ENCODE measurements at places on chromosomes 16 and 17.

GRCh38 chr17:76237859-76238313 is 2.4 kb downstream of the RNF157 start:
- DNase-seq = no peak

- no peak for DNase-seq
Measured at GRCh38 chr17:62888148-62888547, 77.9 kb upstream of the TANC2 start.

DNA sequence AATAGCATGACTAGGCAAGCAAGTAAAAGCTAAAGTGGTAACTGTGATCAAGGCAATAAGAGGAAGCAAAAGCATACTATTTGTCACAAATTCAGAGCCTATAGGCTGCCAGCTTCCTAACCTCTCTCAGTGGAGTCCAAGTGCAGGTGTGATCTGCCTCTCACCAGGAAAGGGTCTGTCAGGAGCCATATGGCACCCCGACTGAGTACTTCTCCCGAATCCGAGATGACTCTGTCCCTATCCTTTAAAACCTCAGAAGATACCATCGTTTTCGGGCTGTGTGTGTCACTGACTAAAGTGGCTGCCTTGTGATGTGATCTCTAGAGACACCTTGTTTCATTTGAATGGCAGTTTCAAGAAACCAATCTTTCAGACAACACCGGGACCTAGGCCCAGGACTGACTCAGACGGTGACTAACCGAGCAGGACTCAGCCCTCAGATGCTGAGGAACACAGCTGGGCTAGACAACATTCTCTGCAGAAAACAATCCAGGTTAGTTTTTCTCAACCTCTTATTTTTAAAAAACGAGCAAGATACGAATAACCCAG is 63.6 kb downstream of the SMG6 start:
- DNase-seq = no peak

DNA sequence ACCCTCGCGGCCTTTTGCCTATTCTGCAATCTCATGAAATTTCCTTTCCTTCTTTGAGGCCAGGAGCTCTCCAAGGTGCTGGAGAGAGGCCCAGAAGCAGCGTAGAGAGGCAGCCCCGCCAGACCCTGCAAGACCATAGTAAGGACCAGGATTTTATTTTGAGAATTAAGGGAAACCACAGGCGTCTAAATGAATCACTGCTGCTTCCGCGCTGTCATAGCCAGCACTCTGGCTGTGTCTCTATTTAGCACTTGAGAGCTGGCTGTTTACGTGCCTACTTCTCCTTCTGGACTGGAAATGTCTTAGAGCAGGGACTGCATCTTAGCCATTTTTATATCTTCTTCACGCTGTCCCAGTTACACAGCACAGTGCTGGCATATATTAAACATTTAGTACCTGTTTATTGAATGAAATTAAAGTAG is 37.6 kb upstream of the PIRT start:
- peak; percentile 45 for DNase-seq

- peak; percentile 2 for DNase-seq
Measured at GRCh38 chr17:33981711-33982601, 273.1 kb upstream of the CCL2 start.

- no peak for DNase-seq
Measured at GRCh38 chr16:1944612-1945199, 1.7 kb upstream of the MSRB1 start.

GRCh38 chr17:45092911-45093430 is 31.9 kb downstream of the NMT1 start:
- no peak for DNase-seq

DNA sequence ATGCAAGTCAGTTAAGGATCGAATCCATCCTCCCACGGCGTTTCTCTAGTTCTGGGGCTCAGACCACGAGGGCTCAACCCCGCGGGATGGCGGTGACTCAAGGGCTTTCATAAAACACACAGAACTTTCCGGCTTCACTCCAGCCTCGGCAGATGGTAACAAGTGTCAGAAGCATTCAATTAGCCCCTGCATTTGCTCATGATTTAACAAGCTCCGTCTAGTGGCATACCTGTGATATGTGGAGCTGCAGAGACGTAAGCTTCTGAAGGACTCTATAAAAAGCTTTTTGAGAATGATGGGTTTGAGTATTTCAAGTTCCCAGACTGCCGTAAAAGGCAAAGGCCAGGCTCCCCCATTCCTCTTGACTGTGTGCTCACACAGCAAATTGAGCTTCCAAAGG is 91.3 kb upstream of the SEC14L1 start:
- DNase-seq = no peak

- DNase-seq = no peak
Measured at GRCh38 chr17:80009391-80010282, 26.0 kb downstream of the TBC1D16 start.

GRCh38 chr17:76687298-76688164 is 23.2 kb downstream of the MXRA7 start:
- no peak for DNase-seq

GRCh38 chr16:30927789-30928378 is 4.5 kb downstream of the FBXL19 start:
- DNase-seq = no peak

DNA sequence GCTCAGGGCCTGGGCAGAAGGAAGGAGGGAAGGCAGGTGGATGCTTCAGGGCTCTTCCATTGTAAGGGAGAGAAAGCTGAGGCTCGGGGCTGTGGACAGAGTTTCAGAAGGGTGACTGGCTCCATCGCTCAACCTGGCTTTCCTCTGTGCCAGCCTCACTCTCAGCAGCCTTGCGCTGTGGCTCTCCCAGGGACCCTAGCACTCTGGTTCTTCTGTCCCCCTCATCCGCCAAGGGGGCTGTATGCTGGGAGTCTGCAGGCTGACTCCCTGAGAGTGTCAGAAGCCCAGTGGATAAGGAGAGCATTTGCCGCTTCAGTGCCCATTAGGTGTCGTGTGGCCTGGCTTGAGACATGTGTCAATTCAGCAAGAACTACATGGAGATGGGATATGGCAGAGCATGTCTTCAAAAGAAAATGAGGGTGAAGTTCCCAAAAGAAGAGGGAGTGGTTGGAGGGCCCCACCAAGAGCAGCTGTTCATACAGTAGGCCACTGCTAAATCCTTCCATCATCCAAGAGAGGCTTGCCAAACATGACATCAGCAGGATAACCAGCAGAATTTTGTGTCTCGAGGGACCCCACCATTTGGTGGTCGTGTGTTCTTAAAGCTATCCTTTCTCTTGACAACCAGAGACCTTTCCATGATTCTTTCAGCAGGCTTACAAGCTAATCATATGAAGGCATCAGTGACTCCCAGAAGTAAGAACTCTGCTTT is 148.2 kb downstream of the IRX5 start:
- DNase-seq = no peak

DNA sequence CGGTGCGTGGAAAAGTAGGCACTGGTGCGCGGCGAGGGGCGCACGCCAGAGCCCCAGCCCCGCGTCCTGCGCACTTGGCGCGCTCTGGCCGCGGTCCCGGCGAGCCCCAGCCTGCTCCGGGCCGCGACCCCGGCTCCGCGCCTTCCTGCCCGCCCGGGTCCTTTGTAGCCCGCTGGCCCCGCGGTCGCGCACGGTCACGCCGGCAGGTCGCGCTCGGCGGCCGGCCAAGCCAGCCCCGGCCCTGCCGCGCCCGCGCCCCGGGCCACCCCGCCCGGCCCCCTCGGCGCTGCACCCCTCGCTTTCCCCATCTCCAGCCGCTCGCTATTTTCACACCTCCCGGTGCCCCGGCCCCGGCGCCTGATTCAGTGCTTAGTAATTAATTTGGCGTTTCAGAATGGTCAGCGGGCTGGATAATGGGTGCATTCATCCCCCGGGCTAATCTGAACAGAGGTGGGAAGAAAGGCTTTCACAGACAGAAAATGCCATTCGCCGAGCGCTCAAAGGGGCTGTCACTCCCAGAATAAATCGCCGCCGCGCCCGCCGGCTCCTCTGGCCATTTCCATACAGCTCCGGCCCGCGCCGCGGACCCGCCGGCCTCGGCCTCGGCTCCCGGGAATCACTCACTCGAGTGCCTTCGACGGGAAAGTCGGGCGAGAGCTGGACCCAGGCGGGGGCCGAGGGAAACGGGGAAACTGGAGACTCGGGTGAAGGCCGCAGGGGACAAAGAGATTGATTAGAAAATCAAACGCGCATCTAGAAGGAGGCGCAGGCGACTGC is 17.8 kb upstream of the NTN1 start:
- no peak for DNase-seq

GRCh38 chr16:82533189-82533588 is 93.6 kb upstream of the CDH13 start:
- DNase-seq = no peak

- no peak for DNase-seq
Measured at GRCh38 chr17:4247361-4247970, 16.3 kb downstream of the ANKFY1 start.

Data from right renal cortex interstitium (tissue), 3 donors.